ENCODE measurements at places on chromosomes 1 and 21.

DNA sequence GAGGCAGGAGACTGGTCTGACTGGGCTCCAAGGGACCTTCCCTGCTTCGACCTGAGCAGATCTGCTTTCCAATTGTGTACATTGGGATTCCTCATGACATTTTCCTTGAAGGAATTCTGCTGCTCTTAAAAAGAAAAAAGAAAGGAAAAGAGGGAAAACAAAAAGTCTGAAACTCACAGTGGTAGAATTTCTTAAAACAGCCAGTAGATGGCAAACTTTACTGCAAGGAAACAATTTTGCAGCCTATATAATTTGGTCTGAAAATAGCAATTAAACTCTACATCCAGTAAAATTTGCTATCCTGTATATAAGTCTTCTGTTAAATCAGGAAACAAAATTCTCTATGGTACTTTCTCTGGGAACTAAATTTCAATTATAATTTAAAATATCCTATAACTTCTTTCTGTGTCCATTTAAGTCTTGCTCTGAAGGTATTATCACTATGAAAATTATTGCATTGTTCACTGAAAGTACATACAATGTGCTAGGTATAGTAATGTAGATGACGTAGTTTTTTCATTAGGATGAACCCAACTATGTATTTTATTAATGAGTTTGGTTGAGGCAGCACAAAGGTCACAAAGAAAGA is 59.8 kb downstream of the CRB1 start:
- no peak for DNase-seq

DNA sequence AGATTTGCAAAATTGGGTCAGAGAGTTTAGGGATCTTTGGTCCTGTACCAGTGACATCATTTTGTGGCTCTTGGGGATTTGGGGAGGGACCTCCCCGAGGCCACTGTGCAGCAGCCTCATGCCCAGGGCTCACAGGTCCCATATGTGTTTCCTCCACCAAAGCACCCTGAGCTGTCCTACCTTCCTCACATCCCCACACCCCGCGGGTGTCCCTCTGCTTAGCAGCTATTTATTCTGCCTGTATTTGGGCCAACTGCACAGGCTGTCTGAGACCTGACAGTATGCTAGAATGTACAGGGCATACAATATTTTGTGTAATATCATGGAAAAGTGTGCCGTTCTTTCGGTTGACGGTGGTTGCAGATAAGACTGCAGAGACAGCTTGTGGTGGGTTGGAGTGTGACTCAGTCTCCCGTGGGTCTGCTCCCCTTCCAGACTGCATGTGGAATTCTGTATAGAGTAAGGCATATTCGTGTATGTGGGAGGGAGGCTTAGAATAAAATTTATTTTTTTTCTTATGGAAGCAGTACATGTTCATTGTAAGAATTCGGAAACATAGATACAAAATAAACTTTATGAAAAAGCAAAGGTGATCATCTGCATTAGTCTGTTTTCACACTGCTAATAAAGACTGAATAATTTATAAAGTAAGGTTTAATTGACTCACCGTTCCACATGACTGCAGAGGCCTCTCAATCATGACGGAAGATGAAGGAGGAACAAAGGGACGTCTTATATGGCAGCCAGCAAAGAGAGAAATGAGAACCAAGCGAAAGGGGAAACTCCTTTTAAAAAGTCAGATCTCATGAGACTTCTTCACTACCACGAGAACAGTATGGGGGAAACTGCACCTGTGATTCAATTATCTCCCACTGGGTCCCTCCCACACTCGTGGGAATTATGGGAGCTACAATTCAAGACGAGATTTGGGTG is 84.4 kb downstream of the ADARB1 start:
- DNase-seq, result no peak

DNA sequence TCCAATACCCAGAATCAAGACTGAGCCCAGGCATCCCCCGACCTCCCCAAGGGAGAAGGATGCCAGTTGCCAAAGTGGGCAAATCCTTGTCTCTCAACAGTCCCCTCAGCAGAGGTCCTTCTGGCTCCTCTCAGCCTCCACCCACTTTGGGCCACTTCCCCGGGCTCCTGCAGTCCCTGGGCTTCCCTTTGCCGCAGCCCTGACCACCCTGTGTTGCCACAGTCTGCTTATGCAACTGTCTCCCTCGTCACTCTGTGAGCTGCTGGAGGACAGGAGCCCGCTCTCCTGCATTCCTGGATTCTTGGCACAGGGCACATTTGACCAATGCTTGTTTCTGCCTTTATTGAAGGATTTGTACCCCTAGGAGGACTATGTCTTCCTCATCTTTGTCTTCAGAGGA is 2.9 kb upstream of the LRP8 start:
- DNase-seq, result no peak

DNA sequence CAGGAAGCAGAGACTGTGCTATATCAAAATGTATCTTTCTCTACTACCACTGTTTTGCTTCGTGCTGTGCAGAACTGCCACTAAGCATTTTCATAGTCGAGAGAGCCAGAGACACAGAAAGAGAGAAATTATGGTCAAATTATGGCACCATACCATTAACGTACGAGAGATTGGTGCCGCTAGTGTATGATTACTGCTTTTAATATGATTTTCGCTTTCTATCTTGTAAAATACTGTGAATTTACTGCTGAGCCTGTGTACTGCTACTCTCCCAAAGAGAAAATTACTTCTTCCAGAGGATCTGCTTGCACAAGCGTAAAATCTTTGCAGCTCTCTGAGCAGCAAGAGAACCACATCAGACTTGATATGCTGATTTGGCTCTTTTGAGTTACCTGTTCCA is 71.1 kb upstream of the ZNF281 start:
- no peak for DNase-seq

DNA sequence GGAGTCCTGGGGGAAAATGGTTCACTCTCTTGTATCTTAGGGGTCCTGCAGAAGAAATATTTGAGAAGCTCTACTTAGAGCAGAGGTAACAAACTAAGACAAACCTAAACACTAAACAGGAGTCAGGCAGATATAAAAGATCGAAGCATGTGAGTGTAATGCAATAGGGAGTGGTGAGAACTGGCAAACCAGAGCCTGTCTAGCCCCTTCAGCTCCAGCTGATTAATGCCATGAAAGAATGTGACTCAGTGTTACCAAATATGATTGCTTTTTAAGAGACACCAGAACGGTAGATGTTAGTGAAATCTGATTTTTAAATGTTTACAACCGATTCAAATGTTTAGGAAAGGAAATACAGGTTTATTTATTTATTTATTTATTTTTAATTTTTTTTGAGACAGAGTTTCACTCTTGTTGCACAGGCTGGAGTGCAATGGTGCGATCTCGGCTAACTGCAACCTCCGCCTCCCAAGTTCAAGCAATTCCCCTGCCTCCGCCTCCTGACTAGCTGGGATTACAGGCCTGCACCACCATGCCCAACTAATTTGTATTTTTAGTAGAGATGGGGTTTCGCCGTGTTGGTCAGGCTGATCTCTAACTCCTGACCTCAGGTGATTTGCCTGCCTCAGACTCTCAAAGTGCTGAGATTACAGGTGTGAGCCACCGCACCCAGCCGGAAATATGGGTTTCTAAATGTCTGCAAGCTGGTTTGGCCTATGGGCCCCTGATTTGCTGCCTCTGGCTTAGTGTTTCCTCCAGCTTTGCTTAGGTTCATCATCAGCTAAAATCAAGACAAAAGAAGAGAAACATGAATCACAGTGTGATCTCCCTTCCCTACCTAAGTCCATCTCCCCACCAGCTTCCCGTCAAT is 12.2 kb downstream of the TXNIP start:
- no peak for DNase-seq

- no peak for DNase-seq
Measured at GRCh38 chr1:221089273-221089672, 210.0 kb downstream of the HLX start.

GRCh38 chr1:22870201-22870871 is 102.3 kb downstream of the LACTBL1 start:
- DNase-seq, result no peak

- no peak for DNase-seq
Measured at GRCh38 chr1:47809301-47810084, 187.7 kb downstream of the TRABD2B start.

GRCh38 chr1:45093334-45093733 is 81.3 kb downstream of the UROD start:
- DNase-seq, result no peak

DNA sequence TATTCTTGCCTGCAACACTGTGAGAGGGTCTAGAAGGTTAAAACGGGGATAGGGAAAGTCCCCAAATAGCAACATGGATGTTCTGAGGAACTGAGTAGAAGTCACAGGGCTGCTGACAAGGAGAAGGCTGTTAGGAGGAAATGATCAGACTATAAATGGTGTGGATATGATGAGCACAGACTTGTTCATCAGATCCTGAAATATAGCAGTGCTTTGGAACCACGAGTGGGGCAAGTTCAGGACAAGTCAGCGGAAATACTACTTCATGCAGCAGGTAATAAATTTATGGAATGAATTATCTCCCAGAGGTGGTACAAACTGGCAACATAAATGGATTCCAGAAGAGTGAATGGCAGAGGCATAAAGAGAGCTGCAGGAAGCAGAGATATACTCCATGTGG is 3.2 kb upstream of the KIAA0040 start:
- no peak for DNase-seq

All from AG09319 (cell line).